ENCODE measurements at places on chromosomes 16 and 17. TPM values are rescaled to one million over a fixed set of nuclear protein-coding genes. Genes with fewer than 3 reads are reported as not detected.

DNA sequence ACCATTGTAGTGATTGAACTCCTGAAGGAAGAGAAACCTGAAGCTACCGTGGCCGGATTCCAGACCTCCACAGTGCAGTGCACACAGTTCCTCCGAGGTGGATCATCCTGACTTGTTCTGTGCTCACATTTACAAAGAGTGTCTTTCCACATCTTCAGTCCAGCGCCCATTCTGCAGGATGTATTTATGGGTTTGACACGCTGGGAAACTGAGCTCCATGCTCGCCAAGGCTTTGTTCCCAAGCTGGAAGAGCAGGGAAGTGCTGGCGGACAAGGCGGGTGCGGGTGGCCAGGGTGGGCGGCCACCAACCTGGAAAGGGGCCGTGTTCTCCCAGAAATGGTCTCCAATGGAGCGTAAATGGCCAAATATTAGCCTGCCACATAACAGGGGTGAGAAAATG, 227.9 kb downstream of the IRF8 start:
- DNase-seq: no peak

DNA sequence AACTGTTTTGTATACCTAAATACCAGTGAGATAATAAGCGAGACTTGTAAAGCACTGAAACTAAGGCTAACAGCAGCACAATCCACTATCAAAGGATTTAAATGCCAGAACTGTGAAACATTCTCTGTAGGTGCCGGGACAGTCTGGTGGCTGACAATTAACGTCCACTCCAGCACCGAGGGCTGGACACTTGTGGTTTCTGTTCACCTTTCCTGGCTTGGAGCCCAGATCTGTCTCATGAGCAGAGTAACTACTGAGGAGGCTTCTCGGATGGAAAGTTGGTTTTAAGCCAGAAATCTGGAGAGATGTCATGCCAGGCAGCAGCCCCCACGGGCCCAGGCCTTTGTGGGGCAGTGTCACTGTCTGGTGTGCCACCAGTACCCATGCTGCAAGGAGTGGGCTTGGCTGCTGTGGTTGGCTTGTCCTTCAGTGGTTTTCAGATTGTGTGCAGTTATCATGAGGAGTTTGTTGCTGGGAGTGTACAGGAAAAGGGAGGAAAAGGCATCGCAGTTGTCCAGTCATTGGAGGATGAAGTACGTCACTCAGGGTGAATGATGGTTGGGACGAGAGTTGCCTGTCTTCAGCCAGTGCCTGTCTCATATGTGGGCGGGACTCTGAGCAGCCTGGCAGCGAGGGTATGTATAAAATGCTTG, 35.5 kb downstream of the UBN1 start:
- no peak for DNase-seq

The COX6A2 gene
- polyA plus RNA-seq: not detected

DNA sequence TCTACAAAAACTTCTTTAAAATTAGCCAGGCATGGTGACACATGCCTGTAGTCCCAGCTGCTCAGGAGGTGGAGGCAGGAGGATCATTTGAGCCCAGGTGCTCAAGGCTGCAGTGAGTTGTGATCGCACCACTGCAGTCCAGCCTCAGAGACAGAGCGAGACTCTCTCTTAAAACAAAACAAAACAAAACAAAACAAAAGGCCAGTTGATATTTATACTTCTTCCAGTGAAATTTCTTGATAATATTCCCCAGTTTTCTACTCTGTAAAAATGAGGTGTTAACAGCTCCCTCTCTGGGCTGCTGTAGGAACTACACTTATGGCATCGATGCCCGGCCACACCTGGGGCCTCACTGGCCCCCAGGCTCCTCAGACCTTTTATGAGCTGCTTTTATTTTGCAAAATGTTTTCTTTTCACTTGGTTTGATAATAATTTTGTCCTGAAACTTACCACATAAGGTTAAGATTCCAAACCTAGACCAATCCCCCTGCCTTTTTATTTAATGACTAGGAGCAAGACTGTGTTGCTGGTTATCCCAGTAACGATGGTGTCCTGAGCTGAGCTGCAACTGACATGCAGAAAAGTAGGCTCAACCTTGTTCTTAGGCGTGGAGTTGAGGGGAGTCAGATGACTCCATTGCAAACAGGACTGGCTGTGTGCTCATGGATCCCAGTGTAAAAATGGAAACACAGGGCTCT, 17.6 kb downstream of the MAPK8IP3 start:
- peak; percentile 60 for DNase-seq

DNA sequence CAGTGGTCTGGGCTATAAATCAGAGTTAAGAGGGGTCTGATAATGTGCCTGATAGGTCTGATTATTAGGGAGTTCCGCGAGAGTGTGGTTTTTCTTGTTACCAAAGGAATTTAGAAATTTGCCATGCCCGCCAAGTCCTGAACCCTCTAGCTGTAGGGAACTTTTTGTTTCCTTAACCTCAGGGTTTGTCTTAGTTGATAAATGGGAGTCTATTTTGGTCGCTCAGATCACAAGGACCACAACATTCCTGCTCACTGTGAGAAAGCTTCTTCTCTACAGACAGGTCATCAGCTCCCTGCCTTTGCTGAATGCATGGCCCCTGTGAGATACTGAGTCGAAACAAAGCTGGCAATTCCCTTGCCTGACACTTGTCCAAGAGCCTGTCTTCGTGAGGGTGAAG, 497.8 kb downstream of the HS3ST4 start:
- DNase-seq: no peak

DNA sequence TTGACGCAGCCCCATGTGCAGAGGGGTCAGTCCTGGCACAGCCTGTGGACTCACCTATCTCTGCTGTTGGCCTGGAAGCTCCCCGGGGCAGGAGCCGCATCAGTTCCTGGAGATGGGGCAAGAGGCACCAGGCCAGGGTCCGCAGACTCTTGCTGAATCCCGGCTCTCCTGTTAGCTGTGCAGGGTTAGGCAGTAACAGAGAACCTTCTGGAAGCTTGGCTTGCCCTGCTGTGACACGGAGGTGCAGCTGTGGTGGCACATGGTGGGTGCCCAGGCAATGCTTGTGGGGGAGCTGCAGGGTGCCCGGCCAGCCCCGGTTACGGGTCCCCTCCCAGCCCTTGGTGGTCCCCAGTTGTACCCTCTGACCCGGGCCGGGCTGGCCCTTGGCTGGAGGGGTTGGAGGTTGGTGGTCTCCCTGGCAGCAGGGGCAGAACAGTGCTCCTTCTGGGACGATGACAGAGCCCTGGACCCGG, 26.0 kb upstream of the ZNF469 start:
- no peak for DNase-seq

DNA sequence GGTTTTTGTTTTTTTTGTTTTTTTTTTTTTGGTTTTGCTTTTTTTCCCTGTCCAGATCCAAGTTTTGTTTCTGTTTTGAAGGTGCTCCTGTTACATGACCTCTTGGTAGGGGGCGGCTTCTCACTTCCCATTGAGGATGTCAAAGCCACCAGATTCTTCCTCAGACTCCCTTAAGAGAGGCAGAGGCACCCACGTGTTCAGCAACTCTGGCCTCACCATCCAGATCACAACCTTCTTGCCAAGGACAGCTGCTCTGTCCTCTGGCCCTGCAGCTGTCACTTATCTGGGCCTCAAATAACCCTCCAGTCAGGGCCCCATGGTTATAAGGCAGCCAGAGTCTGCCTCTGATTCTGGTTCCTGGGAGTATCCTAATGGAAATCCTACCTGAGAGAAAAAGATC, 208.5 kb downstream of the STX8 start:
- no peak for DNase-seq
